Fibroblast of lung (primary cell): ENCODE measurements at places on chromosomes 1 and 21.

GRCh38 chr1:200154069-200154767, 126.7 kb downstream of the NR5A2 start:
- peak; percentile 15 for DNase-seq

DNA sequence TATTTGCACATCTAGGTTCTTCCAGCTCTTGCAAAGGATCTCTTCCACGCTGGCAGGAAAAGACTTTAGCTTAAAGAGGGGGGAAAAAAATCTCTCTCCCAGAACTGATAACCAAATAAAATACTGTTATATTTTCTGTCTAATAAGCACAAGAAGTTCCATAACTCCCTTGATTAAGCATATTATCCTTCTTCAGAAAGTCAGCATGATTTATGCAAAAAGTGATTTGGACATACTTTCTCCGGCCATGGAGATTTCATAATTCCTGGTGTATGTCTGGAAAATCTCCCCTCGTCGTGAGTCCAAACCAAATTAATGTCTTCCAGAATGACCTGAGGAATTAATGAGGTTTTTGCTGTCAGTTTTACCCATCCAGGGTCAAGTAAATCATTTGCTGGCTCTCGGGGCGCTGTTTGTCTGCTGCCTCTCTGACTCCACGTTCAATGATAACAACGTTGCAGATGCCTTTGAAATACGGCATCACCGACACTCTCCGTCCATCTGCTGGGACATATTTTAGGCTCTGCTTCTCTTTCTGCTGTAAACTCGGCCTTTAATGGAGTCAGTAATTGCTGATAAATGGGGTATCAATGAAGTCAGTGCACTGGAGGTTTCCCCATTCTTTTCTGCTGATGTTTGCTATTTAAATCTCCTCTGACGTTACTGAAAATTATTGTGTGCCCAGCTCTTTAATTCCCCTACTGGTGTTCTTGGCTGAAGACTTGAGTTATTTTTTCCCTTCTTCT, 112.9 kb downstream of the HLX start:
- DNase-seq = no peak

- DNase-seq = peak; percentile 63
Observed at GRCh38 chr21:39232861-39233291, 49.6 kb upstream of the PSMG1 start.

DNA sequence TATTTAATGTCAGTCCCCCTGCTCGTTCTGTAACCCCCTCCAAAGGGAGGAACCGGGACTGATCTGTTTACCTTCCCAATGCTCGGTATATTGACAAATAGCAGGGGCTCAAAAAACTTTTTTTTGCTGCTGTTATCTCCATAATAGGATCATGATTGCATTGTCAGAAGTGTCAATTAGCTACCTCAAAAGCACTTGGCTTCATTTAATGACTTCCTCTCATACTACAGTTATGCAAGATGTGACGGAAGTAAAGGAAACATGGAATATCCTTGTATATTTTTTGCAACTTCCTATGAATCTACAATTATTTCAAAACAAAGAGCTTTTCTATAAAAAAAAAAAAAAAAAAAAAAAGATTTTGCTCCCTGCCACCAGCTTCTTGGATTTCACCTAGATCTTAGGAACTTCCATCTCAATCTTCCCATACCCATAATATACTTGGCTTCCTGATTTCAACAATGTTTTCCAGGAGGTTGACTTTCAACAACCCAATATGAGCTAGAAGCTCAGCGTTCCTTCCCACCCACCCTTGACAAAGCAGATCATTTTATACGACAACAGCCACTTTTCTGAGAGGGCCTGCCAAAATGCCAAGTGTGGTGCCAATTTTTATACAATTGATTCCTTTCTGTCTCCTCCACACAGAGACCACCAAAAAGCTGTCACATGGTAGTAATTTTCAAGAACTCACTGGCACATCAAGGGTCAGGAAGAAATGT, 71.7 kb downstream of the SETD4 start:
- DNase-seq = no peak

GRCh38 chr1:95542936-95543335, 308.9 kb downstream of the RWDD3 start:
- no peak for DNase-seq

- peak; percentile 78 for DNase-seq
Observed at GRCh38 chr1:202807926-202808757, at the start of gene KDM5B. TSS of gene KDM5B (minus strand) at chr1:202808421. CDS start at chr1:202808305, 116 bp downstream.

DNA sequence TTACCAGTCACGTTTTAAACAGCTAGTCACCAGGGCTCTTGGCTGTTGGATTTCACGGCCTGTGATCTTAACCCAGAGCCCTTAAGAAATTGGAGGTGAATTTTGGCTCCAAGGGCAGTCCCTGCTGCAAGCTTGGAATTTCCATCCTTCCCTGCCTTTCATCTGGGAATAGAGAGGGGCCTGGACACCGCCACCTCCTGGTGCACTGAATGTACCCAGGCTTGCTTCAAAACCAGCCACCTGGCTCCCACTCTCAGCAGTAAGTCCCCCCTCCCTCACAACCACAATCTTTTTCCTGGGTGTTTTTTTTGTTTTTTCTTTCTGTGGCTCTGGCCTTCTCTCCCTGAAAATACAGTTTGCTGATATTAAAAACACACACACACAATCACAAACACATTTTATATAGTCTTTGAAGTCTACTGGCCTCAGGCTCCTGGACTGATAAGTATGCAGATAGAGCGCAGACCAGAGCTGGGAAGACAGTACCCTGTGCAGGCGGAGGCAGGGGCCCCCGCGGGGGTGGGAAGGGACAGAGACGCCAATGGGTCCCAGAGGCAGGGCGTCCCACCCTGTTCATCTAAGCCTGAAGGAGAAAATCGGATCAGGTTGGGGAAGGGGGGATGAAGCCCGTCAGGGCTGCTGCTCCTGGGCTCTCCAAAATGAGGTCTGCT, 65.8 kb upstream of the IGSF21 start:
- no peak for DNase-seq

DNA sequence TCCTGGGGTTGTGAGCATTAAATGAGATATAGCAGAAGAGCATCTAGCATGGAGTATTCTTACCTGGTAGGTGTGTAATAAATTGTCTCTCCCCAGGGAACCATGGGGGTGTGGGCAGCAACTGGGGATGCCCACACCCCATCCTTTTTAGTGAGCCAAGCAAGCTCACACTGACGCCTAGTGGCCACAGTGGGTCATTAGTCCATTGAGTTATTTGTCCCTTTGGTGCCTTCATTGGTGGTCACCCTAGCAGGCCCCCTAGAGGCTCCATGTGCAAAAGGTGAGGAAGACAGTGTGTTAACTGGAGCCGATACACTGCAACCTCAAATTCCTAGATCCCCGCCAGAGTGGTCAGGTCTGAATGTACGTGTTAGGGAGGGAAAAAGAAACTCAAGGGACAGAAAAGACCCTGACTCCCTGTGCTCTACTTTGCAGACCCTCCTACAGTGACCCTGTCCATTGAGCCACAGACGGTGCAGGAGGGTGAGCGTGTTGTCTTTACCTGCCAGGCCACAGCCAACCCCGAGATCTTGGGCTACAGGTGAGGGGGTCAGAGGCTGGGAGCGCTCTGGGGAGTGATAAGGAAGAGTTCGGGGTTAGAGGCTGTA, 93.3 kb upstream of the CD1D start:
- peak; percentile 69 for DNase-seq

- no peak for DNase-seq
Observed at GRCh38 chr1:19038096-19038495, 81.6 kb upstream of the IFFO2 start.

- DNase-seq = no peak
Observed at GRCh38 chr1:105210747-105211146, 1461.0 kb downstream of the AMY1C start.

- DNase-seq = no peak
Observed at GRCh38 chr1:221760911-221761310, 19.0 kb upstream of the DUSP10 start.

- no peak for DNase-seq
Observed at GRCh38 chr1:3750741-3751140, 1.5 kb upstream of the CCDC27 start.

DNA sequence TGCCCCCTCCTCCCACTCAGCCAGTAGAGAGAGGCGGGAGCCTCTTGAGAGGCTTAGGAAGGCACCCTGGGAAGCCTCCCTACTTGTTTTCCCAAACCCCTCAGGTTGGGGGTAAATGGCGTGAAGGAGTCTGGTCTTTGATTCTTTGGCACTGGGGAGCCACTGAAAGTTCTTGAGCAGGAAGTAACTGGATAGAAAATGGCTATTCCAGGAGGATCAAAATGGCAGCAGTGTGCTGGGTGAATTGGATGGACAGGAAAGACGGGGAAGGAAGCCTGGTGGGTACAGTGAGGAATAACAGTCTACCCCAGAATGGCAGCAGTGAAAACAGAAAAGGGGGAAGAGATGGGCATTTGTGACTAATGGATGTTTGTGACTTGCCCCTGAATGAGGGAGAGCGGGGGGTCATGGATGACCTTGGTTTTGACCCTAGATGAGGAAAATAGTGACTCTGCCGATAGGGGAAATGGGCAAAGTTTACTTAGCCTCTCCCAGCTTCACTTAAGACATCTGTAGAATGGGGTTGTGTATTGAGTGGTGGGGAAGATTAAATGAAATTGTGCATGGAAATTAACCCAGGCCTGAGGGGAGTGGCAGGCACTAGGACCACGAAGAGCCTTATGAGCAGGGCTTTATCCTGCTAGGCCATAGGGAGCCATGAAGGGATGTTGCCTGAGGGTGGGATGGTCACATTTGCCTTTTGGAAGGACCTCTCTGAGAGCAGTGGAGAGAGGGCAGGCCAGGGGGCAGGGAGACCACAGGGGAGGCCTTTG, 32.7 kb downstream of the TMEM51 start:
- DNase-seq = no peak

DNA sequence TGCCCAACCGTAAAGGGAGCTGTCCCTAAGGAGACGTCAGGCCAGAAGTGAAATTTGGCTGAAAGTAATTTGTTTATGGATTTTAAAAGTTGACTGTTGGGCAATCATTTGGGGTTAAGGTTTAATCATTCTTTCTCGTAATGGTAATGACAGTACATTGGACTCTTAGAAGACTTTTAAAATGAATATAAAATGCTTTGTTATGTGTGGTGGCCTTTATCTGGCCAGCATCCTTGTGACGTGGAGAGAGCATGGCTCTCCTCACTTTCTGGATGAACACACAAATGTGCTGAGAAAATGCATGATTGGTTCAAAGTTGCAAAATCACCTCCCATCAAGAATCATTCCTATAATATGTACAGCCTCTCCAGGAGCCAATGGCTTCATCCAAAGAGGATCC, 160.2 kb downstream of the DHRS3 start:
- DNase-seq = peak; percentile 53

DNA sequence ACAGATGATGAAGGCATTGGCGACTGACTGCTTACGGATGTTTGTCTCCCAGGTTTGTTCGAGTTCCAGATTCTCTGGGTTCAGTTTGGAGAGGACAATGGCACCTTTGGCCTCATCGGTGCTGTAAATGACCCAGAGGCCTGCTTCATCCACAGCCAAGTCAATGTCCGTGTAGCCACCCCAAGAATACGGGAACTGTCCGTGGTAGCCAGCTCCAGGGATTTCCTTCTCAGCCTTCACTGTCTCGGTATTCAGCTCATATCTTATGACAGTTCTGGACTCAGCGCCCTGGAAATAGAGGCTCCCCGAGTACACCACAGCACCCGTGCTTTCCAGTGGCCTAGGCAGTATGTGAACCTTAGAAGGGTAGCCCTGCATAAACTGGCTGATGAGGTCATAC, 14.1 kb downstream of the MYOCOS start:
- DNase-seq = no peak

GRCh38 chr1:182325339-182325738, 66.3 kb downstream of the GLUL start:
- no peak for DNase-seq

GRCh38 chr1:241998412-241998921, 431 bp downstream of the MAP1LC3C start:
- DNase-seq = peak; percentile 91

GRCh38 chr1:54052431-54052933, 522 bp downstream of the TMEM59 start:
- DNase-seq = peak; percentile 47

DNA sequence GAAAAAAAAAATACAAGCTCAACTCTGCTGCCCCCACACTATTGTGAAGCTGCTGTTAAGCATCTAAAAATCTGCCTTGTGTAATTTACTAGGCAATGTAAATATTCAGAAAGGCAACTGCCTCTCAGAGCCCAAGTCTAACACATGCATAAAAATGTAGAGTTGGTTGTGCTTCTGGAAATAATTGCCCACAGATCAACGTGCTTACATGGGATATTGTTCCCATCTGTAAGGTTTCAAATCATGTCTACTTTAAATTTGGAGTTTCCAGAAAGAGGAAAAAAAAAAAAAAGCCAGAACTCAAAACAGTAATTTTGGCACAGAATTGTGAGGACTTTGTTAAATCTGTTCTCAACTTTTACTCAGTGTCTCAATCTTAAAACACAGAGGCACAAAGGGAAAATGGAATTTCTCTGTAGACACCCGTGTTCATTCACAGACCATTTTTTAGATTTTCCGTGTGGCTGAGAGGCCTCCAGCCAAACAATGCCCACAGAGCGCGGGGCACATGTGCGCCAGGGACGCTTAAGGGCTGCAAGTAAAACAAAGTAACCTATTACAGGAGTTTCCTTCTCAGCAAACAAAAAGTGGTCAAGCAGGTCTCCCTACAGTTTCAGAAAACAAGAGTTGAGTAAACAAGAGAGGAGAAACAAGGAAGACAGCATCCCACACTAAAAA, 115.5 kb downstream of the RERE start:
- no peak for DNase-seq

- no peak for DNase-seq
Observed at GRCh38 chr1:87588495-87588894, 259.8 kb downstream of the LMO4 start.

DNA sequence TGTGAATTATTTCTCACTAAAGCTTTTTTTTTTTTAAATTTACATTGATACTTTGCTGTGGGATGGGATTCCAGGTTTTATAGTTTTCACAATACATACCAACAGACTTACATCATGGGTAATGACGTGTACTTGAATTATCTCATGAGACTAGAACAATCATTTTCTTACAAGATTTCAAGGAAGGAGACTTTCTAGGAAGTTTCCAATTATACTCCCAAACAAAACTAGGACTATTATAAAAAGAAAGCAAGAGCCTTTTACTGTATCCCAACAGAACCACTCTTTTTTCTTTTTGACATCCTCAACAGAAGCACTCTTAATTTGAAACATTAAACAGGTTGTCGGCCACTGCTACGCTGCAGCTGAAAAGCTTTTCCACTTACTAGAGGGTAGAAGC, 48.7 kb downstream of the TESK2 start:
- DNase-seq = peak; percentile 59

DNA sequence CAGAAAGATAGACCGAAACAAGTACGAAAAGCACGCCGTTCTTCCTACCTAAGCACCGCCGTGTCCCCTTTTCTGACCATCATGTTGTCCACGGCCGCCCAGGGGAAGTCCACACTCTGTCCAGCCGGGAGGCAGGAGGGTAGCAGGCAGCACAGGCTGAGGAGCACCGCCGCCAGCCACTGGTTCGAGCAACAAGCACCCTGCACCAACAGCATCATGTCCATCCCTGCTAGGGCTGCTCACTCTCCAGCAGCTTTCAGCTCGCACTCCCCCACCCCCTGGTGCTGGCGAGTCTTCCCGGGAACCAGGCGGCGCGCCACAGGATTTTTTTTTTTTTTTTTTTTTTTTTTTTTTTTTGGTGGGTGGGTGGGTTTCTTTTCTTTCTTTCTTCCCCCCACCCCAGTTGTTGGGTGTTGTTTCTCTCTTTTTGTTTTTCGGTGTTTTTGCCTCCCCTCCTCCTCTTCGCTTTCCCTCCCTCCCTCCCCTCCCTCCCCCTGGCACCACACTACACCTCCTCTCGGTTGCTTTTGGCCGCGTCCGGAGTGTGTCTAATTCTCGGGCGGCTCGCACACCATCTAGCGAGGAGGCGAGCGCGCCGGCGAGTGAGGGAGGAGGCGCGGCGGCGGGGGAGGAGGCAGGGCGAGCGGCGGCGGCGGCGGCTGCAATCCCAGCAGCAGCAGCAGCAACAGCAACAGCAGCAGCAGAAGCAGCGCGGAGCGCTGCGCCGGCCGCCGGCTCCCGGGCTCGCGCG, at the start of gene NEGR1:
NEGR1 (minus strand) TSS at position 269 of the 751 bp plus-strand sequence.
- peak; percentile 92 for DNase-seq
